ENCODE measurements at places on chromosomes 4 and X.

- no peak for DNase-seq
Observed at GRCh38 chr4:169115144-169115896, 105.3 kb upstream of the CBR4 start.

DNA sequence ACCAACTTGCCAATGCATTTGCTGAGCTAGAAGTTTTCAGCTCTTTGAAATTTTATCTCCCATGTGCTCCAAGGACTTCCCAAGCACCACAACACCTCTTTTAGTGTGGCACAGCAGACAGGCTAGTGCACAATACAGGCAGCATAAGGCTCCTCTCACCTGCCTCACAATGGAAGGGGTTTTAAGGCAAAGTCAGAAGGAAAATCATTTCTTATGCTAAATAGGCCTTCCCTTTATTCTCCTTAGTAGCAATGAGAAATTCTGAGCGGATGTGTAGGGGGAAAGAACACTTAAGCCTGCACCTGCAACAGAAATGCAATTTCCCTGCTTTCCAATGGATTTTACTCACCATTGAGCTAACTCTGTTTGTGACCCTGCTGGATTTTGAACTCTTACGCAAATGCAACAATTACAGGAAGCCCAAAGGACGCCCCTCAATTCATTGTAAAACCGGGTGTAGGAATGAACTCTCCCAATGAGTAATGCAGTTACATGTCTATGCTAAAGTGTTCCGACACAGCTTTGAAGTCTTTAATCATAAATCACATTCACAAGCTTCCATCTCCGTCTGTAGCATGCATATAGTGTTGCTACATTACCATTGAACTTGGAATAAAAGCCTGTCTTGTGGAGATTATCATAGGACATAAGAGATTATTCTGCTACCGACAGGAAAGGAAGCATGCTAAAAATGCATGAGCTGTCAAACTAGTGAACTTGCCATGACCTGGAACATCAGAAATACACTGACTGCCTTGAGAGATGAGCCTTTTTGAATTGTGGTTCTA lies 1084.9 kb downstream of the RPA4 start:
- DNase-seq, result no peak

DNA sequence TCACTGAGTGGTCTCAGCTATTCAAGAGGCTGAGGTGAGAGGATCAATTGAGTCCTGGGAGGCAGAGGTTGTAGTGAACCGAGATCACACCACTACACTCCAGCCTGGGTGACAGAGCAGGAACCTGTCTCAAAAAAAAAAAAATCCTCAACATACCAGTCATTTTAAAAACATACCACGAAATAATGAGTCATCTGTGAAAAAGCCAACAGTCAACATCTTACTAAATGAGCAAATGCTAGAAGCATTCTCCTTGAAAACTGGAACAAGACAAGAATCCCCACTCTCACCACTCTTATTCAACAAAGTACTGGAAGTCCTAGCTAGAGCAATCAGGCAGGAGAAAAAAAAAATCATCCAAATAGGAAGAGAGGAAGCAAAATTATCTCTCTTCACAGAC lies 104.0 kb upstream of the ARHGEF9 start:
- DNase-seq, result no peak

DNA sequence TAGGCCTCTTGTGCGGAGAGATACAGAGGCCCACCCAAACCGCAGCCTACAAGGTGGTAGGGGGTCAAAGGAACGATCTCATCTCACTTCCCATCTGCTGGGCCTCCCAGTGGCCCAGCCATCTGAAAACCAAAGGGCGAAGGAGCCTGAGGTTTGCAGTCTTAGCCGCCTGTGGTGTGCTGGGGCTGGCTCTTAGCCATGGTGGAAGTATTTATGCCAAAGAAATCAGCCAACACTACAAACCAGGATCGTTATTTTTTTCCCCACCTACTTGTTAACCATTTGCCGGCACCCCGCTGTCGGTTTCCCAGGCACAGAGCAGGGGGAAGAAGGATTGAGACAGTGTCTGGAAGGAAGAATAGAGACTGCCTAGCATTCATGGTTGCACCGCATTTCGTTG lies 30.9 kb upstream of the CDKL5 start:
- no peak for DNase-seq

DNA sequence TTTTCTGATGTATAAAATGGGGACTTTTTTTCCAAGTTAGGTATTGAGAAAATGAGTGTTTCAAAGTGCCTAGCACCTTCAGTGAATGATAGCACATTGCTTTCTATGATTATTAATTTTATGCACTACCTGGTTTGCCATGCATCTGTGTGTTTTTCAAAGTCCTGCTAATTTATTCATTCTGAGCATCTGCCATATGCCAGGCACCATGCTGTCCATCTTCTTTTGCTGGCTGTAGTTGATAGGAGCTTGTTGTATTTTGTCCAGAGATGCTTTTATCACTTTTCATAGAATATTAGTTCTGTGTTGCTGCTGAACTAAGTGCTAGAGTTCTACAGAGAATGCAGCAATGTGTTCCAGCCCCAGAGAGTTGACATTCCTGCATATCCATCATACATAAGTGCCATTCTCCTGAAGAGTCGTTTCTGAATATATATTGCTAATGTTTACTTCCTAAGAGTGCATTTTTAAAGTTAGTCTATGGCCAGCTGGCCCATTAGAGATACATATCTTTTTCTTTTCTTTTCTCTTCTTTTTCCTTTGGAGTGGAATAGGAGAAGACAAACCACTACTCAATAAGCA lies 49.0 kb upstream of the CLNK start:
- no peak for DNase-seq

DNA sequence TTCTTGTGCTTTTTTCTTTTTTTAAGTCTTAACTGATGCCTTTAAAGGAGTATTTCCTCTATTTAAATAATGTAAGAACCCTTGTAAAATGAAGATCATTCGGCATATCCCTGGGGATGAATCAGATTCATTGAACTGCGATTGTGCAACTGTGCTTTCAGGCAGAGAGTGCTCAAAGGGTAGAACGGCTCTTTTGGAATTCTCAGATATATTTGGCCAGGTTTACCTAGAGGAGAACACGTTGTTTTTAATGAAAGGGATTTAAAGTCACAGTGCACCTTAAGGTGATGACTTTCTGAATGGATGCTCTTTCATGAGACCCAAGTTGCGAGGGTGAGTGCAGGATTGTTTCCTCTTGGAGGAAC lies 51.6 kb upstream of the ELOVL6 start:
- DNase-seq, result no peak

- no peak for DNase-seq
Observed at GRCh38 chrX:12701628-12702027, 89.6 kb upstream of the PRPS2 start.

DNA sequence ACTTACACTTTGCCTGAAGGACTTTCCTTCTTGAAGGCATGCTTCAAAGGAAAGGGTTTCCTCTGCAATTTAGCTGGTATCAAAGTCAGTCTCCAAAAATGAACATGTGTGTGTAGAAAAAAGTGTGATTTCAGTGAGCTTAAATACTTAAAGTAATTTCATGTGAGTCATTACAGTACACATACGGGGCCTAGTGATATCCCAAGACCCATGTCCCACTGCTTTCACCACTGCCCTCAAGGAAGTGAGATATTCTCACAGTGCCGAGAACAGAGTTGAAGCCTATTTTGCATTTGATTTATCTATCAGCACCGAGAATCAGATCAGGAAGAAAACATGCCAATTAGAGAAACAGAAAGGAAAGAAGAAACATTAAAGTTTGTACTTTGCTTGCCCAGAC lies 61.0 kb downstream of the CHST7 start:
- no peak for DNase-seq

DNA sequence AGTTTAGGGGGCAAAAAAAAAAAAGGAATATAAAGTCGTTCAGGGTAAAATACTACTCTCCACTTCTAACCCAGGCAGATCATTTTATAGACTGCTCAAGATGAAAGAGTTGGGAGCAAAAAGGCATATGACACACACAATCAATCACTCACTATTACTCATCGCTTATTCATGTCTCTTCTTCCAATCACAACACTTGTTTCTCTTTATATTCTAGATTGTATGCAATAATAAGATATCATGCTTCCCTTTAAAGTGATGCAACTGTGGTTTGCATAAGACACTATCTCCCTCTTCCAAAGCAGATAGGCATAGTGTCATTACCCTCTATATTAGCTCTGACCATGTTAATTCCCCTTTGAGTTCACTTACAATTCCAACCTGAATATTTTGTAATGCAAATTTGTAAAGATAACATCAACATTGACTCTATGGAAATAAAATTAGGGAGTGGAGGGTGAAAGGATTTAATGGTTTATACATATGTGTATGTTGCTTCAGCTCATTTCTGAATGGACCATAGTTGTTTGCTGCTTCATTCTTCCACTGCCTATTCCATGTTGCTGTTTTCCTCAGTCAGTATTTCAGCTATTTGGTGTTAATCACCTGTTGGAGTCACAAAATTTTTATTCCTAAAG lies 154.9 kb upstream of the EPHA5 start:
- no peak for DNase-seq

DNA sequence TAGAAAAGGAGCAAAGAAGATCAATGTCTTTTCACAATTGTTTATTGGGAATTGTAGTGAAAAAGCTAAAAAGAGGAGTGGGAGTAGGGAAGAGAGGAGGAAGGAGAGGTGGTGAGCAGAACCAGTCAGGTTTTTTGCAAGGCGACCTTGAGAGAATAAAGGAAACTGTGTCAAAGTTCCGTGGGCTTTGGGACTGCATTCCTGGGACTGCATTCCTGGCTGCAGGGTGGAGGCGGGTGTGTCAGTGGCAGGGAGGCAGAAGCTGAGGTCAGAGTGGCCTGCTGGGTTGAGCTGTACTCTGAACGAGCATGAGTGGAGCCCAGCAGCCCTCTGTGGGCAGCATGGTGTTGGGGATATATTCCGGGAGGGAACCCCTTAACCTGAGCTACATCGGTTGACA lies 66.8 kb upstream of the UCP1 start:
- no peak for DNase-seq

- no peak for DNase-seq
Observed at GRCh38 chr4:25449688-25450087, 72.6 kb downstream of the ANAPC4 start.
